Activated CD8-positive, alpha-beta memory T cell treated with anti-CD3 and anti-CD28 coated beads, Interleukin-2, amount 50 U/mL, for 4 hours (primary cell): ENCODE measurements at places on chromosomes 4 and X.

- no peak for DNase-seq
Observed at GRCh38 chr4:144709159-144709558, 63.2 kb downstream of the HHIP start.

DNA sequence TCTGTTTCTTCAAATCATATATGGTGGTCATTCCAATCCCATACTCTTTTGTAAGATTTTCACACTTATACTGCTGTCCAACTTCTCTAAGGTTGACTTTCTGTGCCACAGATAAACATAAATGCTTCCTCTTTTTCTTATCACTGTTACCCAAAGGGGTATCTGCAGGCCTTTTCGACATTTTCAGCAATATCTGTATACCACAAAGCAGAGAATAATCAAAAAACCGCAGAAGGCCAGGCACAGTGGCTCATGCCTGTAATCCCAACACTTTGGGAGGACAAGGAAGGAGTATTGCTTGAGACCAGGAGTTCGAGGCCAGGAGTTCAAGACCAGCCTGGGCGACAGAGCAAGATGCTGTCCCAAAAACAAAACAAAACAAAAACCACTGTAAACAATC lies 3.1 kb upstream of the RFC1 start:
- no peak for DNase-seq

DNA sequence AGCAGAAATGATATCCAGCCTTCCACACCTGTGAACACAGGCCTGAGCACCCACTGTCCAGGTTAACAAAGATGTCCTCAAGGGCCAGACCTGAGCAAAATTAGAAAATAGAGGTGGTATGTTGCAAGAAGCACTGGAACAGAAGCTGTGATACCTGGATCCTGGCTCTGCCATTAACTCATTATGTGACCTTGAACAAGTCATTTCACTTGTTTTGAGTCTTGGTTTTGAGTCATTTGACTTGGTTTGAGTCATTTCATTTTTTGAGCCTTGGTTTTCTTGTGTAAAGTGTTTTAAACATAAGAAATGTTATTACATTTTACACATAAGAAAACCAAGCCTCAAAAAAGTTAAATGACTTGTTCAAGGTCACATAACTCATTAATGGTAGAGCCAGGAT lies 2.9 kb upstream of the NWD2 start:
- no peak for DNase-seq

DNA sequence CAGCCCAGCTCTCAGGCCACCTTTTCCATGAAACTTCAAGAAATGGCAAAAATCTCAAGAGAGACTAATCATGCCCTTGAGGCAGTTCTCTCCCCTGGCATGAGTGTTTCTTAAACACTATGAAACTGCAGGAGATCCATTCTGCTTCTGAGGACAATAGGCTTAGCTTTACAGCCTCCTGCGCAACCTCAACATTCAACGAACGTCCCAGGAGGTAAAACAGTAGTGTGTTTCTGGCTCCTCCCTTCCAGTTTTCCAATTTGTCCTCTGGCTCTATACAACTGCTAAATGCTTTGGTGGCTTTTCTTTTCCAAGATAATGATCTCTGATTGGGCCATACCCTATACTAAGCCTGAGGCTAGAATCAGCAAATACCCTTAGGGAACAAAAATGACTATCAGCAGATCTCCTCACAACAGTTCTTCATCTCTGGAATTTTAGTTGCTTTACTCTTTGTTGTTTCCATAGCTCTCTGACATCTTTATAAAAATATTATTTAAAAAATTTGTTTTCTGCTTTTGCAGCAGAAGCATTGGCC lies 87.0 kb upstream of the FAT1 start:
- DNase-seq: no peak

GRCh38 chrX:12657881-12658280 lies 133.3 kb upstream of the PRPS2 start:
- no peak for DNase-seq

GRCh38 chrX:69162361-69162865 lies 2.8 kb downstream of the PJA1 start:
- no peak for DNase-seq

DNA sequence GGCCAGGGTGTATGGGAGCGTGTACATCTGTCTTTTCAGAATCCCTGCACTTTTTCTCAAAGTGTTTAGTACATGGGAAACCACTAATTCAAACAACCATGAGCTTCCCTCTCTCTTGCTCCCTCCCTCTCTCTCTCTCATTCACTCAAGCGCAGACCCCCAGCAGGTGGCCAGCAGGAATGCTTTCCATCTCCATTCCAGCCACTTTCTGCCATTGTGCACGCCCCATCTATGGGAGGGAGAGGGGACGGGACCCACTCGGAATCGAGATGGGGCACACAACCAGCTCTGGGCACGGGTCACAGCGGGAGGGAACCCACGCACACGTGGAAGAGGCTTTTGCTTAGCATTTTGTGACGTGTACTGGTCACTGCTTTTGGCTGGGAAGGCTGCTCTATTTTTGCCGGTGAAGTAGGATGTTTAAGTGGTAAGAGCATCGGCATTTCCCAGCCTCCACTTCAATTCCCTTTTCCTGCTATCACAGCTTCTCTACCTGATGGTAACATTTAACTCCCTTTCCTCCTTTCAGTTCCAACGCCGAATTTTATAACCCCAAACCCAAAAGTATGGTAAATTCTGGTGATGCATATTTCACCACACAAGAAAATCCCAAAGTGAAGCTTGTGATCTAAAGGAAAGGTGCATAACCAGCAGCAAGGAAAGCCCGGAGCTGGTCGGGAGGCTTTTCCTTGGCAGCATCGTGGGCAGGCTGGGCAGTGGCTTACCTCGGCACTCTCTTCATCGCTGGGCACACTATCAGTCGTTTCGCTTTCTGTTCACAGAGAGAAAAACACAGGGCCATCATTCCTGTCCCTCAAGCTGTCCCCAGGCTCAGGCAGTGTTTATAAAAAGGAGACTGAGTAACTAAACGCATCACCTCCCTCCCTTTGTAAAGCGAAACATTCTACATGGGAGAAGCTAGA lies 84.1 kb downstream of the IRF2 start:
- DNase-seq: no peak

DNA sequence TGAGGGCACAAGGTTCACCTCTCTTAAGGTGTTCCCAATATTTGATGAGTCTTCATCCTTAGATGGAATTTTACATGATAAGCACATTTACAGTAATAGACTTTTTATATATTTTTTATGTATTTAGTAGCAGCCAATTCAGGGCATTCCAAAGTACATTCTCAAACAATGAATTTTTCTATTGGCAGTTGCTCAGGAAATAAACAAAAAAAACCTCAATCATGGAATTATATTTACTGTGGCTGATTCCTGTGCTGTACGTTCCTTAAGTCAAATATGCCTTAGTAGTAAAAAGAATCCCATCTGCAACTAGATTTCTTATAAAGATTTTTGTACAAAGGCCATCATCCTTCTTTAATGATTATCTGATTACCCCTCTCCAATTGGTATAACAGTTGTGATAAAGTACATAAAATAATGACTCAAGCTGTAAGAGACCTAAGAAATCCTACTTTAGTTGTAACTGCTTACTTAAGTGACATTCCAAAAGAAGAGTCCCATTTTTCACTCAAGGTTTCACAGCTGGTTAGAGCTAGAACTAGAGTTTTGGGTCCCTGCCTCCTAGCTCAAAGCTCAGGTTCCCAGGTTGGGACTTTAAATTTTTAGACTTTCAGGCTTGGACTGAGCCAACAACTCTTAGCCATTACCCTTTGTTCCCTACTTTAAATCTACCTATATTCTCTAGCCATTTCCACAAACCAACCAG lies 152.7 kb downstream of the FHIP1A start:
- DNase-seq: no peak

- no peak for DNase-seq
Observed at GRCh38 chr4:6918338-6918737, 8.7 kb downstream of the TBC1D14 start.

- DNase-seq: peak; percentile 49
Observed at GRCh38 chr4:77818602-77819403, at the start of gene CNOT6L. CNOT6L (minus strand) TSS chr4:77819368; CDS start chr4:77819308, 60 bp downstream.

GRCh38 chrX:71103110-71103983 lies 3.2 kb downstream of the CXorf65 start:
- DNase-seq: peak; percentile 58

GRCh38 chrX:150364347-150365050 lies 1.4 kb downstream of the MAMLD1 start:
- DNase-seq: peak; percentile 29

DNA sequence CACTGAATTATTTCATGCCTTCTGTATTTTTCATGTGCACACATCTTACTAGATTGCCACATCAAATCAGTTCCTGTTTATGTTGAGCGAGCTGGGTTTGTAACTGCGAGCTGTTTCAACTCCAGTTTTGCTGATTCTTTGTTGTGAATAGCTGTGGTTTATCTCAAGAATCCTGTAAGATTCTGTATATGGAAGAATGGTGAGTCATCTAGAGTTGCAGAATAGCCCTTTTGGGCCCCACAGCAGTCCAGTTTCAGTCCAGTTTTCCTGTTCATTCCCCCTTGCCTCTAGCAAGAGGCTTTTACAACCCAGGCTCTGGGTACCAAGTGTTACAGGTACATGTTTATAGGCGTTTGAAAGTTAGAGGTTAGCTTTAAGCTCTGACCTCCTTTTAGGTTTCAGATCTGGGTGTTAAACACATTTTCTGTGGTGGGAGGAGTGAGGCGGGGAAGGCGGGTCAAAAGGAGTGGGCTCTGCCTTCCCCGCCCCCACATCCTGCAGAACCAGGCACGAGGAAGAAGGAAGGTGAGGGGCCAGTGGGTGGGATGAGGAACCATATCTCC lies 32.7 kb downstream of the TBC1D14 start:
- peak; percentile 33 for DNase-seq

- DNase-seq: no peak
Observed at GRCh38 chrX:81261576-81261975, 59.7 kb downstream of the SH3BGRL start.

DNA sequence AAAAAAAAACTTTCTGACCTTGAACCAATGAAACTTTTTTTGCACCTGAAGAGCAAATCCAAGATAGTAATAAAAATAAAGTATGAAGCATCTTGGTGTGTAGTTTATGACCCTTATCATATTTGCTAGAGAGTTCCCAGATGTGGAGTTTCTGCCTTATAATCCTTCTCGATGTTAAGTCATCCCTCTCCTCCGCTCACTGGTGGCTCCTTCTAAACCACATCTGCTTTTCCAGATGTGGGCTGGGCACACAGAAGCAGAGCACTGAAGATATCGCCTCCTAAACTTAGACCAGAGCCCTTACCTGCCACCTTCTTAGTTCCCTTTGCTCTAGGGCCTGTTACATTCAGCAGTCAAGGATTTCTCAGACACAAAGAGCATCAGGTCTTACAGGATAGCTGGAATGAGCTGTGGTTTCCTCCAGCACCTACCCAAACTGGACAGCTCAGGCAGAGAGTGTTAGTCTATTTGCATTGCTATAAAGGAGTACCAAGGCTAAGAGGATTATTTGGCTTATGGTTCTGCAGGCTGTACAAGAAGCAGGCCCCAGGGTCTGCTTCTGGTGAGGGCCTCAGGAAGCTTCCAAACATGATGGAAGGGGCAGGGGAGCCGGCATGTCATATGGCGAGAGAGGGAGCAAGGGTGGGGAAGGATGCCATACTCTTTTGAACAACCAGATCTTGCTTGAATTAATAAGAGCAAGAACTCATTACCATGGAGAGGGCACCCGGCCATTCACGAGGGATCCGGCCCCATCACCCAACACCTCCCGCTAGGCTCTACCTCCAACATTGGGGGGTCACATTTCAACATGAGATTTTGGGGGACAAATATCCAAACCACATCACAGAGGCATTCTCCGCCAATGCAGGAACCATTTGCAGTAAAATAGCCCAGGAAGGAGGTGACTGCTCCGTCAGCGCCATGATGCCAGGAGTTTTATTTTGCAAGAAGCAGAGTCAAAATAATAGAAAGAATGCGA lies 75.6 kb upstream of the HELT start:
- no peak for DNase-seq

DNA sequence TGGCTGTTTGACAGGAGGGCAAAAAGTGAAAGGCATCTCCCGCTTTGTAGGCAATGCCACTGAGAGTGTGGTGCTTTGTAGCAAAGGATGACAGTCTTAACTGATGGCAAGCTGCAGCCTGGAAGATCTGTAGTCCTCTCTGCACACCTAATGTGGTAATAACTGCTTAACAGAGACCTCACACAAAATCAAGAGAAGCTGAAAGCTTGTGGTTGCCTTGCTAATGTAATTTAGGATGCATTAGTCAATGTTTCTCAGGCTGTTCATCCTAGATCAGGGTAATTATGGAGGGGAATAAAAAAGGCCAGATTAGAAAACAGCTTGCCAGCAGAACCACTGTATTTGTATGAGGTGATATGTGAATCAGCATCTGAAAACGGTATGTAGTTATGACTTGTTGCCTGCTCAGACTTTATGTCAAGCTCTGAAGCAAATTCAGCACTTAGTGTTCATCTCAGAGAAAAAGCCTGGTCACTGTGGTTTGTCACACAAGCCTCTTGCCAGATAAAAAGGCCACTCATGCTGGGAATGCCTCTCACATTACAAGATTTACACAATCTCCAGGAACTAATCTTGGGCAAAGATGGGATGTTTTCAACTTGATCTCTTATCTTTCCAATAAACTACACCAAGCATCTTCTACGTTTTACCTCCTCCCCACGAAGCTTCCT lies 130.8 kb downstream of the ENOX2 start:
- DNase-seq: no peak

GRCh38 chr4:89800527-89801103 lies 36.3 kb downstream of the SNCA start:
- no peak for DNase-seq

GRCh38 chrX:139881572-139881971 lies 51.3 kb downstream of the ATP11C start:
- DNase-seq: no peak

DNA sequence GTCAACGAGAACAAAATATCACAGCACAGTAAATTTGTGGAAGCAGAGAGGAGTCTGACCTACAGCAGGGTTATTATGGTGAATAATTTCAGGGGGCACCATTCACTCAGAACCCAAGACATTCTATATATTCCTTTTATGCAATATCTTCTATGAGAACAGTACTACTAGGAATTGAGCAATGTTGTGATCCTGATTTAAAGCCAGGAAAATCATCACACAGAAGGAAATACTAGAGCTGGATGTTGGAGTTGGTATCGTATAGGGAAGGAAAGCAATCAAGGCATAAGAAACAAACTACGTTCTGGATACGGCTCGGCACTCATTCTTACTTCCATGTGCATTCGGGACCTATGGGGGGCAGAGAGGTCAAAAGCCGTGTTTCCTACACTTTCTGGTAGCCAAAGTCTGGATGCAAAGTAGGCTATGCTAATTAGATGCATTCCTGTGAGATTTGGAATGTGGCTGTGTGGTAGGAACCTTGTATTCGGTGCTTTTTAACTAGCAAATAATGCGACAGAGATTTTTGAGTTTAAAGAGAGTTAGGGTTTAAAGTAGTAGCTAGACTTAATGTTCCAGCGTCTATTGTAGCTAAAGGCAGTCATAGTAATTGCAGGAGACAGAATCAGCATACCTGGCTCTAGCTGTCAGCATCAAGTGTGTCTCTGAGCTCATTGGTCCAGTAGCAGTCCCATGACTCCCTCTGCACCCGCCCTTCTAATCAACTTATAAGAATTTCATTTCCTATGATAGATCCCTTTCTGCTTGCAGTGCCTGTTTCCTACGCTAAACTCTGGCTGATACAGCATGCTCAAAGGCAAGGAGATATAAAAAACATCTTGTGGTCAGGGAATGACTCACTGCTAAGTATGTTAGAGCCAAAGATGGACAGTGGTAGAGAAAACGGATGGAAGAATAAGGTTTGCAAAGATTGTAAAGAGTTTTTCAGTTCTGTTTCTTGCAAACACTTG lies 43.3 kb upstream of the PDGFC start:
- DNase-seq: no peak

- no peak for DNase-seq
Observed at GRCh38 chrX:19122641-19123009, 357 bp upstream of the ADGRG2 start.
